SW 1271 (cell line): ENCODE measurements at places on chromosomes 1 and 21.

DNA sequence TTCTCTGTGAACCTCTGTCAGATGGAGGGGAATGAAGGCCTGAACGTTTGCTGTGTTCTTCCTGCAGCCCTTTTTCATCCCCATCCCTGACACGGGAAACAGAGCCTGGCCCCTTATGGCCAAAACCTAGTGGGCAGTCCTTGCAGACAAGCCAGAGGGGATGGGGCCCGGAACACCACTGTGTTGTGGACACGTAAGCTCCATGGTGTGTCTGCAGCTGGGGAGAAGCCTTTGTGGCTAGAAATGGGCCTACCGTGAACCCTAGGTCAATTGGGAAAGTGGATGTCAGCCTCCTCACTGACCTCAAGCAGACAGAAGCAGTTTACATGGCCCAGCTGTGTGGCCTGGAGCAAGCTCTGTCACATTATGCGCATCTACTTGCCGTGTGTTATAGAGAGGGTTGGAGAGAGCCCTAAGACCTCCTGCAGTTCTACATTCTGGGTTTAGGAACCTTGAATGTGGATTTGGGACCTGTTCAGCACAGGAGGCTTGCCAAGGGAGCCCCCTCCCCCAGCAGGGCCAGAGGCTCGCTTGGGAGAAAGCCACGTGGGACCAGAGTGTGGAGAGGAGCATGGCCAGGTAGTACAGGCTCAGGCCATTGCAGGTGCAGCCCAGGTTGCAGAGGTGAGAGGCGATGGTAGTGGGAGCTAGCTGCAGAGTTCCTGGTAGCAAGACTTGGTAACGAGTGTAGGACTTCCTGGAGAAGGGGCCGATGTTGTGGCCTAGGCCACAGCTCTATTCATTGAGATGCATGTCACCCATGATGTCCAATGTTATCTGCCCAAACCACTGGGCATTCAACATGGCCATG, 20.7 kb downstream of the PARS2 start:
- no peak for DNase-seq

DNA sequence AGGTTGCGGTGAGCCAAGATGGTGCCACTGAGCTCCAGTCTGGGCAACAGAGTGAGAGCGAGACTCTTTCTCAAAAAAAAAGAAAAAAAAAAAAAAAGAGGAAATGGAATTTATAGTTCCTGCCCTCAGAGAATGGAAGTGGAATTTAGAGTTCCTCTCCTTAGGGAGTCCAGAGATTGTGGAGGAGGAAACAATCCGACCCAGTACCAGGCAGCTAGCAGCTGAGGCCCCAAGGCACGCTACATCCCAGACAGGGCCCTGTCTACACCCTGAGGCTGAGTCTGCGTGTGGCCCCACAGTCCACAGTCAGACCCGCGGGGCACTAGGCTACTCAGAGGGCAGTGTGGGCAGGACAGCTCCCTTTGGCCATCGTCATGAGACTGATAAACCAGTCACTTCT, 1.9 kb upstream of the MFN2 start:
- DNase-seq, result no peak

GRCh38 chr1:31783846-31784245, 19.7 kb upstream of the ADGRB2 start:
- no peak for DNase-seq

GRCh38 chr1:51215169-51215568, 20.9 kb upstream of the RNF11 start:
- DNase-seq, result no peak

GRCh38 chr1:63688302-63688890, 85.4 kb upstream of the ROR1 start:
- no peak for DNase-seq

DNA sequence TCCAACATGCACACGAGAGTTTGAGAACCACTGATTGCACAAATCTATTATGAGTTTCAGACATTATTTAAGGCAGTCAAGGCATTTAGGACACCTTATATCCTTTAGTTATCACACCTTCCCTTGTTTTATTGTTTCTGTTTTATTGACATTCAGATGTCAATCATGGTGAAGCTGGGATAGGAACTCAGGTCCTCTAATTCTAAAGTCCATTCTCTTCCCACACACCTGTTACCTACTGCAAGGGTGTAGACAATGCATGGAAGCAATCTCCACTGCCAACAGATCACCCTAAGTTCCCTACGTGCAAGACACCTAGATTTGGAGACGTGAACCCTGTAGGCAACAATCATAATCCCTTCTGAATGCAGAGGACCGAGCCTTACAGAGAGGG, 2.6 kb downstream of the IGSF3 start:
- no peak for DNase-seq

DNA sequence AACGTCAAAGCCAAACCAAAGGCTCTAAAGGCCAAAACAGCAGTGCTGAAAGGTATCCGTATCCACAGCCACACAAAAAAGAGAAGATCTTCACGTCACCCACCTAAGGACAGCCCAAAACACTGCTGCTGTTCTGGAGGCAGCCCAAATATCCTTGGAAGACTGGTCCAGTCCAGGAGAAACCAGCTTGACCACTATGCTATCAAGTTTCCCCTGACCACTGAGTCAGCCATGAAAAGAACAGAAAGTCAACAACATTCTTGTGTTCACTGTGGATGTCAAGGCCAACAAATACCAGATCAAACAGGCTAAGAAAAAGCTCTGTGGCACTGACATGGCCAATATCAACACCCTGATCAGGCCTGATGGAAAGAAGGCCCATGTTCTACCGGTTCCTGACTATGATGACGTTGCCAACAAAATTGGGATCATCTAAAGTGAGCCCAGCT, 32.1 kb downstream of the ARID4B start:
- DNase-seq, result no peak

- no peak for DNase-seq
Measured at GRCh38 chr1:18795002-18795689, 64.3 kb downstream of the TAS1R2 start.

DNA sequence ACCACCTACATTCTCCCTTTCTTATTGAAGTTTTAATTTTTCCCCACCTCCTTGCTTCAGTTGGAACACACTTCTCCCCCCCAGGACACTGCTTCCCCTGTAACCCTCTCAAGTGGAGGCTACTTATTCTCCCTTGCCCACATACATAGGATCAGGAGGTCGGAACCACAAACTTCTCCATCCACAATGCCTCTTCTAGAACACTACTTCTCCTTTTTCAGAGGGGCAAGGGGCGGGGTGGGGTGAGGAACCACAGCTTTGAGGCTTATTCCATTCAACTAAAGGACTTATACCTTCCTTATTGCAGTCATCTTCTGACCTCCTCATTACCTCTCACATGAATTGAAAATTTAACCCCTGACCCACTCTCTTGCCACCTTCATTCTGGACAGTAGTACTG, 81.3 kb downstream of the NEK7 start:
- DNase-seq, result no peak

DNA sequence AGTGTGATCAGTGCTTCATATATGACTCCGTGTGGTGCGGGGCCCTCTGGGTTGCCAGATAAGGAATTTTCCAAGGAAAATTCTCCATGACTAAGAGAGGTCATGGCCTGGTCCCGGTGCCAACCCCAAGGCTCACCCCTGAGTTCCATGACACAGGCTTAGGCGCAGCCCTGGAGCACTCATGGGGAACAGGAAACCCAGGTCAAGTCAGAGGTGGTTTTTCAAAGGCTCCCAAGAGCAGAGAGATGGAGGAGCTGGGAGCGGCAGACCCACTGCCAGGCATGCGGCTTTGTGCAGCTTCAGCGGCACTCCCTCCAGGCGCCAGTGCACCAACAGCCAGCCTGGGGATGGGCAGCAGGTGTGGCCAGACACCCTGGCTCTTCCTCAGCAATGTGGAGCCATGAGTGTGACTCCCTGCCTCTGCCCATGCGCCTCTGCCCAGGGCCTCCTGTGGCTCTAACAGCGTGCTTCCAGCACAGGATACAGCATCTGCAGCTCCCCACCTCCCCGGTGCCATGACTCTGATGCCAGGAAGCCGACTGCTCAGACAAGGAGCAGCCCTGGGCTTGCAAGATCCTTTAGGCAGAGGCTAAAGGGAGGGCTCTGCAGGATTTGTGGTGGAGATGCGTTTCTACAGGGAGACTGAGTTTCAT, 47.3 kb downstream of the GPR161 start:
- DNase-seq, result no peak

DNA sequence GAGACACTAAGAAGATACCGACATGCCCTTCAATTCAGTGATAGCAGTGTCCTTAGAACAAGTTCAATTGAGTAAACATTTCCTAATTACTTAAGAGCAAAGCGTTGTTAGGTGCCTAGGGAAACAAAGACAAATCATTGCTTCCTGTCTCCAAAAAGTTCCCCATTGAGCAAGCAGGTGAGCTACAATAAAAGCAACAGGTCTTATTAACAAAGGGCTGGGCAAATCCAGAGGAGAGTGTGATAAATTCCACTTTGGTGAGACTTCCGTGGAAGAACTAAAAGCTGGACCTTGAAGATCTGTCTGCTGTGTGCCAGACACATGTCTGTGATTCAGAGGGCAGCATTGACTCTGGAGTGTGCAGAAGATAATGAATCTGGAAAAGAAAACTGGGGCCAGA, 1.9 kb upstream of the TUT4 start:
- no peak for DNase-seq

DNA sequence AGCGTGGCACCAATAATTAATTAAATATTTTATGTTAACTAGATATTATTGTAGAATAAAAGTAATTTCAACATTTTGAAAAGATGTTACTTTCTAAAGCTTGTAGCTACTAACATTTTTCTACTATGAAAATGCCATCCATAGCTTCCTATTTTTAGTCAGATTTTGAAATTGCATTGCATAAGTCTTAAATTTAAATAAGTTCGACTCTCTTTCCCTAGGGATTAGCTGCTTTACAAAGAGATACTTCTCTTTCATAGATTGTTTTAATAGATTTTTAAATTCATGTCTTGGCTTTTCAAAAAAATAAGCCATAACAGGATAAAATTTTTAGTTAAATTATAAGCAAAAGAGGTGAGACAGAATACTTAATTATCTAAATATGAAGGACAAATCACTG, 1279.6 kb downstream of the KCNT2 start:
- no peak for DNase-seq

GRCh38 chr21:45545691-45546531, 3.7 kb upstream of the SLC19A1 start:
- DNase-seq, result no peak

GRCh38 chr21:45510466-45510955, 31.7 kb downstream of the SLC19A1 start:
- DNase-seq, result no peak

DNA sequence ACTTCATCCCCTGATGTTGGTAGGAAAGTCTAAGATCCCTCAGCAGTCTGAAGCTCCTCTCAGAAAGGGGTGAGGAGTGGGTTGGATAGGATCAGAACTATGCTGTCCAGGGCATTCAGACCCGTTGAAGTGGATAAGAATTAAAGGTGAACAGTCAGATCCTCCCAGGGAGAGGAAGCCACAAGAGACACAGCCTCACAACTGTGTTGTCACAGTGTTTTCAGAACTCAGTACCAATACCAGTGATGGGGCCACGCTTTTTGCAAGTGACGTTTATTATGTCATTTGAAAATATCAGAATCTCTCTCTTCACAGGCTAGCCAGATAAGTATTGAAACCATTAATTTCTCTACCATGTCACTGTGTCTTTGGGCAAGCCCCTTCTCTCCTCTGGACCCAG, 15.4 kb upstream of the EPS15 start:
- no peak for DNase-seq

DNA sequence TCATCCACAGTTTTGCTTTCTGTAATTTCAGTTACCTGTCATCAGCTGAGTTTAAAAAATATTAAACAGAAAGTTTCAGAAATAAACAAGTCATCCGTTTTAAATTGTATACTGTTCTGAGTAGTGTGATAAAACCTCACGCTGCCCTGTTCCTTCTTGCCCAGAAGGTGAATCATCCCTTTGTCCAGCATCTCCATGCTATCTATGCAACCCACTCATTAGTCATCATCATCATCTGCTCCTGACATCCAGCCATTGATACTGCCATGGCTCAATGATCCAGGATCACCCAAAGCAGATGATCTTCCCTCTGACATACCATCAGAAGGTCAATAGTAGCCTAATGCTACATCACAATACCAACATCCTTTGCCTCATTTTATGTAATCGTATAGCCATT, 198.3 kb downstream of the SLC44A5 start:
- DNase-seq, result no peak

GRCh38 chr21:28233536-28234220, 759.0 kb downstream of the LTN1 start:
- DNase-seq, result no peak

DNA sequence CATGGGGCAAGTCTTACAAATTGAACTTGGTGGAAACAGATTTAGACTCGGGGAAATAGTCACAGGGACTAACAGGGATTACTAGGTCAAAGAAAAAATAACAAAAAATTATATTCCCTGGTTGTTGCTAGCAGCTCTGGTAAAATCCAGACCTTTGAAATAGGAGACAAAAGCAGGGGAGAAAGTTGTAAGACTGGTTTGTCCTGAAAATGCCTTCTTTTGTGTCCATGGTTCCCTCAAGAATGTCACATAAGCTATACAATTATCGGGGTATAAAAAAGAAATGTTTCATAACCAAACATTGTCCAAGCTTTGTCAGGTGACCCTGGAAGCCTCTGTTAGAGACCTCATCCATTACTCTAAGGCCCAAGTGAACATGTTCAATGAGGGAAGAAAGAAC, 33.1 kb downstream of the KIAA0319L start:
- DNase-seq, result no peak

DNA sequence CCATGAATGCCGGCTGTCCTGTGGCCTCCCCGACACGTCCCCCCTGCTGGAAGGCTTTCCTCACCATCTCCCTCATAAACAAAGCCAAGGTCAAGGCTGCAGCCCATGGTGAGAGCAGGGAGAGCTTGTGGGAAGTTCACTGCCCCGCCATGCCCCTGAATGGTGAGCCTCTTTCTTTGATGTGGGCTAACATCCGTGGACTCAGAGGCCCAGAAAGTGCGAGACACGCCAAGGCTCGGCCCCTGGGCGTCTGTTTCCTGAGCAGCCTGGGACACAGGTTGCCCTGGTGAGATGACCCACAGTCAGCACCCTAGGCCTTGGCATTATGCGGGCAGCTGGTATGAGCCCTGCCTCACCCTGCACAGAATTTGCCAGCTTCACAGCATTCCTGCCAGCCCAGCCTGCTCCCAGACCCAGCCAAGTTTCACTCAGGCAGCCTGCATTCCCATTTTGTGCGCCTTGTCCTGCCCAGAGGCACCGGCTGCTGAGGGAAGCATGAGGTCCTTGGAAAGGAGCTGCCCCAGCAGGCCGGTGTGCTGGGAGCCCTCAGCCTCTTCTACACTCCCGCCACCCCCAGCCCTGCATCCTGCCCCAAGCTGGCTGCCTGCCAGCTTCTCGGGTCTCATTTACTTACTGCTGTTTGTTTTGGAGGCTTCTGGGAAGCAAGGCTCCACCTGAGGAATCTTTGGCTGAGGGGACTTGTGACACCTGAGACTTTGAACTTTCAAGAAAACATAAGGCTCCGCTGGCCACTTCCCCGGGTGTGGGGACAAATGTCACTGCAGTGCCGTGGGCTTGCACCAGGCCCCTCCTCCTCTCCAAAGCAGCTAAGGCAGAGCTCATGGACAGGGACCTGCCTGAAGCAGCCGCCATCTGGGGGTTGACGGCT, 31.9 kb downstream of the NEK2 start:
- no peak for DNase-seq

DNA sequence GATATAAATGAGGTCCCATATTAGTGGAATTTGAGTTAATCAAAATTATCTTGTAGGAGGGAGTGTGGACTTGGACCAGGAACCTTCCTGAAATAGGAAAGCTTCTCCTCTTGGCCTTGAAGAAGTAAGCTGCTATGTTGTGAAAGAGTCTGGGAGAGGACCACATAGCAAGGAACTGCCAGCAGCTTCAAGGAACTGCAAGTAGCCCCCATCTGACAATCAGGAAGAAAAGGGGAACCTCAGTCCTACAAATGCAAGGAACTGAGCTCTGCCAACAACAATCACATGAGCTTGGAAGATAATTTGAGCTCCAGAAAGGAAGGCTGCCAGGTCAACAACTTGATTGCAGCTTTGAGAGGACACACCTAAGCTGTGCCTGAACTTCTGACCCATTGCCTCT, 8.2 kb upstream of the PRMT6 start:
- DNase-seq, result no peak
